ENCODE measurements at places on chromosomes 5 and 9.

DNA sequence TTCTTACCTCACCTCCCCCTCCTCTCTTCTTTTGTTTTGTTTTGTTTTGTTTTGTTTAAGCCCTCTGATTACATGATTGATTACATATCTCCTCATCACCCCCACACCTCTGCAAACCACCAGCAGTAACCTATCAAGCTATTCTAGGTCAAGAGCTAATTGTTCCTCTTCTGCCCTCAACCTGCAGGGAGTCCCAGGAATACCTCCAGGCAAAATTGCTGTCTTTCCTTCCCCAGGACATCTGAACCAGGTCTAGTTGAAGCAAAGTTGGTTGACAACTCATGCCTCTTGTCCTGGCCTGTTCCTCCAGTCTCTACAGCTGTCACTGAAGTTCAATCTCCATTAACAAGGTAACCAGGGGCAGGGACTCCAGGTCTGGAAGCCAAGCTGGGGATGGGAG is 80.0 kb upstream of the PTGER4 start:
- DNase-seq, result no peak

DNA sequence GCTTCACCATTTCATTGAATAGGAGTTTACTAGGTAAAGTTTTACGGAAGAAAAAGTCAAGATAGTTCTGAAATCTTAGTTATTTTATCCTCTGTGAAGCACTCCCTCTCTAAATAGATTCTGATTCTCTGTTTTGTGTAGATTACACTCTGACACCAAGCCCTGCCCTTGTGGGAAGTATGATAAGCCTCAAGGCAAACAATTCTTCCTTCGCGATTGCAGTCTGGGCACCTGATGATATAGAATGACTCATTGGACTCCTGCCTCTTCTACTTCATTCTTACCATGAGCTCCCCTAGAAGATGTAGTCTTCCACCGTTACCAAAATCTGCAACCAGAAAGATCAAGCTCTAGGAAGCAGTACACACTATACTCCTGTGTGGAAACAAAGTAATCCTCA is 626.9 kb upstream of the PTGER4 start:
- no peak for DNase-seq

DNA sequence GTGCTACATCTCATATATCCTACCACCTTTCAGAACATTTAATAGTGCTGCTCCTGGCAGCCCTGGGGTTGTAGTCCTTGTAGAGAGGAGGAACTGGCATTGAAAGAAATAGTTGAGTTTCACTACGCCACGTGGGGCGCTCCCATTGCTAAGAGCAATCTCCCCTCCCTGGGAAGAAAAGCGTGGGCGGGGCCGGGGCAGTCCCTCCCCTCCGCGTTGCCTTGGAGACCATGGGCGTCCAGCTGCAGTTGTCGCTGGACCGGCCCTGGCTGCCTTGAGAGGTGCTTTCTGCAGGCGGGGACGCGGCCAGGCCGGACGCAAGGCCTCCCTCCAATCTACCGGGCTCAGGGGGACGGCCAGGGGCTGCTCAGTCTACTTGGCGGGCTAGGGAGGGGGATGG is 368 bp upstream of the CCDC180 start:
- no peak for DNase-seq

GRCh38 chr5:56190497-56190896 is 42.6 kb downstream of the ANKRD55 start:
- no peak for DNase-seq

DNA sequence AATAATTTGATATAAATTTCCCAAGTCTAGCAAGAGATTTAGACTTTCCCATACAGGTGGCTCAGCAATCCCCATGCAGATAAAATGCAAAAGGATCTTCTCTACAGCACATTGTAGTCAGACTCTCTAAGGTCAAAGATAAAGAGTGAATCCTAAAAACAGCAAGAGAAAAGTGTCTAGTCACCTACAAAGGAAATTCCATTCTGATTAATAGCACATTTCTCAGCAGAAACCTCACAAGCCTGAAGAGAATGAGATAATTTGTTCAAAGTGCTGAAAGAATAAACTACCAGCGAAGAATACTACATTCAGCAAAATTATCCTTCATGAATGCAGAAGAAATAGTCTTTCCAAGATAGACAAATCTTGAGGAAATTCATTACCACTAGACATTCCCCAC is 493.3 kb downstream of the PRELID2 start:
- DNase-seq, result no peak

DNA sequence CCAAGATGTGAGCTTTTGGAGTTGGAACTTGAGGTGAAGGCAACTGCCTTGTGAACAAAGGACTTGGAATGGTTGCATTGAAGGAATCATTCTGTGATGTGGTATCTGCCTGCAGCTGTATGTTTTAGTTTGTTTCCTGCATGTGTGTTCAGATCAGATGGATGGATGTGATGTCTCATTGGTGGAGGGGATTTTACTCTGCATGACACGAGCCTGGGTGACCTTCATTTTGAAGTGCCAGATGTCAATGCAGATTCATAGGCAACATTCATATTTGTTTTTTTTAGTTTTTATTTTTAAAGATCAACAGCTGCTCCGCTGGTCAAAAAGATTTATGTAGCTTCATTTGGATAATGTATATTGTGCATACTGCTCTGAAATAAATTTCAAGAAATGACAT is 13.5 kb downstream of the FBXL7 start:
- no peak for DNase-seq

GRCh38 chr5:134975843-134976242 is 8.1 kb downstream of the CATSPER3 start:
- no peak for DNase-seq

DNA sequence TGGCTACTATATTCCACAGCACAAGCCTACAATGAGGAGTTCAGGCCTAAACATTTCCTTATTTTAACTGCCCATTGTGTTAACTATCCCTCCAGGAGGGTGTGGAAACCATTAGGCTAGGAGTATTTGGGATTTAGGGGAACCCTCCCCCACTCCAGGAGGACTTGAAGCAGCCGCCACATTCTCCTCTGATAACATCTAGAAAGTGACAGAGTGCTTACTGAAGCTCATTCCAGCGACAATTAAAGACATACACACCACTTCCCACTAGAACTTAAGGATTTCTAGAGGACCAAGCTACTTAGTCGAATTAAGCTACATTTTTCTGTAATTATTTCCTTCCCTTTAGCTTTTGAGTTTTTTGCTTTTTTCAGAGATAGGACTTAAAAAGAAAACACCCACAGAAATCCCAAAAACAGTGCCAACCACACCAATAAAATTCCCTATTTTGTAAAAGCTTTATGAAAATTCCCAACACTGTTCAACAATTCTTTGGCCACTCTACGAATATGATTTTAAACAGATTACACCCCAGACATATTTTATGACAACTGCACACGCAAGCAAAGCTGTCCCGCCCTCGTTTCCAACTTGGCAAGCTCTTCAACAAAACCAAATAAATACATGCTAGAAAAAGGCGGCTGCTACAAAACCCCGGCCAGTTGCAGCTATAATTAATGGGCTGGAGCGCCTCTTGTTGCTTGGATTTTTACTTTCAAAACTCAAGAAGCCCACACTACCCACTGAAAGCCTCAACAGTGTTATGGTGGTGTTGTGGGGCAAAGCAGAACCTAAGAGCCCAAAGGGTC is 4.5 kb downstream of the ROR2 start:
- DNase-seq, result no peak

DNA sequence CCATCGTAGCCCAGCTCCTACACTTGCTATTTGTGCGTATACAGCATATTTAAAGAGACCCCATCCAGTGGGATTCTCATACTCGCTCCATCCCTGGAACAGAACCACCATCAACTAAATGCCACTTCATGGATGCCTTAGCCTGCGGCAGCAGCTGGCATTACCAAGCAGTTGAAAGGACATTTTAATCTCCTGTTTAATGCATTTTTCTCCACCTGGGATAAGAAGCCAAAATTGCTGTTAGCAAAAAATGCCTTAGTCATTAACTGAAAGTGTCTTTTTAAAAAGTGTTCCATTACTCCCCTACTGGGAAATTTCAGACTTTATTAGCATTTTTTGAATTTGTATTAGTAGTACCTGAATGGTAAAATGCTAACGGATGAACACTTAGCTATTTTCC is 662.6 kb upstream of the MEF2C start:
- DNase-seq, result no peak

DNA sequence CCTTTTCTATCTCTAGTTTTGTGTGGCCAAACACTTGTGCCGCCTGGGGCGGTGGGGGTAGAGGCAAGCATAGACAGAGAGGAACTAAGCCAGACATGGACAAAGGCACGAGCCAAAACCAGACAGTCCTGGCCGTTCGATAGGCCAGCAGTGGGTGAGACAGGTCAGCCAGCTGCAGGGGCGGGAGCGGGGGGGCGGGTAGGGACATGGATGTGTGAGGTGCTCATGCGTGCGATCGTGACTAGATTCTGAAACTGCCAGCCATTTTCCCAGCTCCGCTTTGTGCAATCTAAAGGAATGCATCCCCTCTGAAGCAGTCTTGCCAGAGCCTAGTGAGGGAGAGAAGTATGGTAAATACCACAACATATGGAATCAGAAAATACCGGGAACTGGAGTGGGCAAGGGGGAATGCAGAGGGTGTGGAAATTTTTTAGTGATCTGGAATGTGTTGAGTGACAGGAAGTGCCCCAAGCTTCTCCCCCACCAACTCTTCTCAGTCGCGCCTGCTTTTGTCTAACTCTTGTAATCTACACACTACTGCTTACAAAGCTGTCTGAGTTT is 111.9 kb downstream of the NR6A1 start:
- peak; percentile 43 for DNase-seq

GRCh38 chr9:107213561-107214028 is 69.5 kb upstream of the RAD23B start:
- no peak for DNase-seq

GRCh38 chr9:34545497-34545896 is 22.7 kb upstream of the ENHO start:
- no peak for DNase-seq

DNA sequence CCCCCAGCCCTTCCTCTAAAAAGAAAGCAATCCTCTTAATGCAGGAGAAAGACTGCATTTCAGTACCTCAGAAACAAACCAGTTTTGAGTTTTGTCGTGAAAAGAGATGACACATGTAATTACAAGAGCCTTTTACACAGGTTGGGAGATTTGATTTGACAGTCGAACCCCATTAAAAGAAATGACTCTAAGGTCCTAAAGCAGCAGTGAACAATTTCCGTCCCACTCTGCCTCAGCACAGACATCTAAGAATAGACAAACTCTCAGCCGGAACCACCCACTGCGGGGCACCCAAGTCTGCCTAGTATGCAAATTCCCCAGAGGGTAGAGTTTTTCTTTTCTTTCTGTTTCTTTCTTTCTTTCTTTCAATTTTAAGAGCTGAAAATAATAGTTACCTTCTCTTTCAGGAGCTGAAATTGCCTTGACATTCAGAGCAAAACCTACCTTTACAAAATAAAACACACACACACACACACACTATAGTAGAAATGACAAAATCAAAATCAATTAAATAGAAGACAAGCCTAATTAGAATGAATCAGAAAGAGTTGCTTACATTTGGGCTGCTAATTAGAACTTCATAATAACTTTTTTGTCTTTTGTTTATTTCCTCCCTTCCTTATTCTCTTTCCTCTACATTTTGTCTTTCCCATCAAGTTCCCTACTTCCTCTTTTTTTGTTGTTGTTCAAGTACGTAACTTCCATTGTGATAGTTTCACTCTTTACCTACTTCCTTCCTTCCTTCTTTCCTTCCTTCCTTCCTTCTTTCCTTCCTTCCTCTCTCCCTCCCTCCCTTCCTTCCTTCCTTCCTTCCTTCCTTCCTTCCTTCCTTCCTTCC is 65.1 kb downstream of the BASP1 start:
- DNase-seq, result no peak

GRCh38 chr9:126309427-126310189 is 17.0 kb upstream of the MVB12B start:
- DNase-seq, result no peak

GRCh38 chr5:173075137-173075843 is 19.1 kb downstream of the CREBRF start:
- no peak for DNase-seq

- no peak for DNase-seq
Measured at GRCh38 chr9:120110520-120110919, 469.4 kb downstream of the CDK5RAP2 start.

DNA sequence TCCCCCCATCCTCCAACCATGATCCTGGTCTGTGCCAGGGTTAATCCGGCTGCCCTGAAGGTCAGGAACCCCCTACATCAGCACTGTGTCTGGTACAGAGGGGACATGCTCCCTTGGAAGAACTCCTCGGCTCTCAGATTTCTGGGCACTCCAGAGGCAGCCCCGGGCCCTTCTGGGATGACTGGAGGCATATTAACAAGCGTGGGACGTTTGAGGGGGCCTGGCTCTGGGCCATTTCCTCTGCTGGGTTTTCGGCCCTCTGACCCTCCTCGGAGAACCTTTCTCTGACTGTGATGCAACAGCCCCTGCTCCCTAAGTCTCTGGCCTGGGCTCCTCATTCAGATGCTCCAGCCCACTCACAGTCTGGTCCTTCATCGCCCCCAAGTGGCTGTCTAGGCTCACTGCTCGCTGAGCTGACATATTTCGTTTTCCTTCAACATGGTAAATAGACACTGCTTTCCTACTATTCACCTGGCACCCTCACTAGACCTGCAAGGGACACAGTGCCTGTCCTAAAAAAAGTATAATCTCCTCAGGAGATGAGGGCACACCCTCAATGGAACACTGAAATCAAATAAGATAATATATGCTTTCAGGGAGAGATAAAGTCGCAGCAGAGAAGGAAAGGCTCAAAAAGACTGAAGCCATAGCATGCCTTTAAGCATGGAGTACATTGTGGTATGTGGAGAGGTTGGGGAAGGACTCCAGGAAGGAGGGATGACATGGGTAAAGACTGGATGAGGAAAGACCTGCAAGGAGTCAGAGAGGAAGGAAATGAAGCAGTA is 404.7 kb upstream of the TRPC7 start:
- DNase-seq, result peak; percentile 47

GRCh38 chr9:138022756-138023393 is 145.3 kb downstream of the CACNA1B start:
- DNase-seq, result no peak

DNA sequence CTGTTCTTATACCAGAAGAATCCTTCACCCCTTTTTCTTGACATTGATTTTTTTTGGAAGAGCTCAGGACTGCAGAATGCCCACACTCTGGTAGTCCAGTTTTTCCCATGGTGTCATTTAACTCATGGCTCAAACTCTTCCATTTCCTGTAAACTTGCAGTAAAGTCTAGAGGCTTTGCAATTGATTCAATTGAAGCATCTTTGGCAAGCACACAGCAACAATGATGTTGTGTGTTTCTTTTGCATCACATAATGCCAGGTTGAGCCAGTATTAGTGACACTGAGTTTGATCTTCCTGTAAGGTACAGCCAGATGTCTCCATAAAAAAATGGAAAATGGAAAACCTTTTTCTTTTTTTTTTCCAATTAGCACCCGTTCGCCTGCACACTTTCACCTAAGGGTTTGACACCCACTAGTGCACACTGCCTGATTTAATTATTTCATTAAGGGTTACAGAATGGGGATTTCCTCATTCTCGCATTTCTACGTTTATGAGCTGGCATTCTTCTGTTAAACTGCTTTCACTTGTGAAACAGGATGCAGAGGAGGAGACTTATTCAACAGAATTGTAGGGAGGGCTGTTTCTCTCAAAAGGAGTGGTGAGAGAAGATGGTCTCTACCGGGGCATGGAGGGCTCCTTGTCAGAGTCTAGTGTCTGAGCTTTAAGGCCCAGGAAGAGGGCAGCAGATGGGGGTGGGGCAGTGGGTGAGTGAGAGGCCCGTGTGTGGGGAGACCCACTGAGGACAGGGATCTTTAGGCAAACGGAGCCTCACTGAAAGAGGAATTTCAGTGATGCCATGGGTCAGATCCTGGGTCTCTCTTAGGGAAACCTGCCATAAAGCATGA is 2.2 kb upstream of the S1PR3 start:
- DNase-seq, result no peak

Data from NCI-H2107 (cell line).